ENCODE measurements at places on chromosomes 11 and 22. TPM values are rescaled to one million over a fixed set of nuclear protein-coding genes. Genes with fewer than 3 reads are reported as not detected.
A peak's percentile ranks its signal among the peaks of the same experiment; 100 is the strongest.

The LRRC74B gene
- total RNA-seq = not detected

The HEPHL1 gene
- total RNA-seq = not detected

The AIFM3 gene
- total RNA-seq = 0.52 TPM

The MSANTD4 gene
- 18.4 TPM for total RNA-seq

The FJX1 gene
- total RNA-seq = 1.2 TPM

The NFAM1 gene
- total RNA-seq = 2.0 TPM

The IGSF9B gene
- 34.5 TPM for total RNA-seq

The TRIM48 gene
- total RNA-seq = not detected

DNA sequence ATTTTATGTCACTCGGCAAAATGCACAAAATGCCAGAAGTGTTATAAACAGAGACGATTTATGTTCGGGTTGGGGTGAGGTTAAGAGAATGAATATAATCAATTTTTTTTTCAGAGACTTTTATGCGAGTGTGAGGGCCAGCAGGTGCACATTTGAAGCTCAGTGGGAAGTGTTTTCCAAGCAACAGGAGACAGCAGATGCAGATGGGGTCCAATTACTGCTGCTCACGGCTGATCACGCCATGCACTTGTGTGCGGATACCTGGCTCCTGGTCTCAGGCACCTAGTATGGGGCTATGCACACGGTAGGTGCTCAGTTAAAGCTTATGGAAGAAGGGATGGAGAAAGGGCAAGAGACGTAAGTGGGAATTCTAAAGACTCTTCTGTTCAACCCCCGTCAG, 249.1 kb downstream of the MIAT start:
- DNase-seq = no peak

DNA sequence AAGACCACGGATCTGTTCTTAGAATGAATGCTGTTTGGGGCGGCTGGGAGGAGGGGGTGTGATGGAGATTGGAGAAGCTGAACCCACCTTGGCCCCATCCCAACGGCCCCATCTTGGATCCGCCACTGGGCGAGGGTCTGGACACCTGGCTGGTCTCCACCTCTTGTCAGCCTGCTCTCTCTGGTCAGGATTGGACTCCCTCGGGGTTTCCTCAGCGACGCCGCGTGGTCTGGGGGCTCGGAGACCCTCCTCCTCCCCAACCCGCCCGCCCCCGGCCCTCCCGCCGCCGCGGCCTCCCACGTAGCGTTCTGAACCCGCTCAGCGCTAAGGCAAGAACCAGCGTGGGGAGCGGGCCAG, 4.3 kb upstream of the FLI1 start:
- DNase-seq = no peak

DNA sequence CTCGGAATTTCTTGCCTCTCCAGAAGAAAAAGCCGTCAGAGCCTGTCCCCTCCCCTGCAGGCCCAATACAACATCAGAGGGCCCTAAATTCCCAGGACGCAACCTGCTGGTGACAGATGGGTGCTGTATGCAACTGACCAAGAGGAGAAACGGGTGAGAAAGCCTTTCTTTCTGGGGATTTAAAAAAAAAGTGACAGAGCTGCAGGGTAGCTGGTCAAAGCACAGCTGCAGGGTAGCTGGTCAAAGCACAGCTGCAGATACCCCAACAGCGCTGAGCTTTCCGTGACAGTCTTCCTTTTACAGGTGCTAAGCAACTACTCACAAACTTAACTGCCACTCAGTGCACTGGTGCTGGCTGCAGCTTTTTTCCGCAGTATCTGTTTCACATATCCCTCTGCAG, 17.8 kb downstream of the AP1B1 start:
- no peak for DNase-seq

GRCh38 chr22:36461665-36462649, 19.5 kb downstream of the TXN2 start:
- DNase-seq = peak; percentile 48

DNA sequence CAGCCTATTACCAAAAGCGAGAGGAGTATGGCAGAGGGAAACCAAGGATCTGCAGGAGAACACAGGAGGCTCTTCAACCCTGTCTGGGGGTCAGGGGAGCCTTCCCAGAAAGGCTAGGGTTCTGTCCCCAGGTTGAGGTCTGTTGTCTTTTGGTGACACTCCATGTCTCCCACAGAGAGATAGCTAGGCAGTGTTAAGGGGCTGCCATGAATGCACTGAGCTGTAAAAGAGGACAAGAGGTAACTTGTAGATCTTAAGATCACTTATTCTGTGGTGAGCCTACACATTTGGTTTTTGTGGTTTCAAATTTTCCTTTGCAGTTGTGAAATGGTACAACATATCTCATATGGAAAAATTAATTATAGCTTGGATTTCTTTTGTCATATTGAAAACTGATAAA, 6.0 kb upstream of the ACER3 start:
- no peak for DNase-seq

- DNase-seq = no peak
These were observed 2.9 kb upstream of the RAB38 start for GRCh38 chr11:88178191-88178590.

GRCh38 chr11:10798330-10798928, 10.3 kb downstream of the EIF4G2 start:
- no peak for DNase-seq

GRCh38 chr11:10328314-10329098, 23.6 kb downstream of the ADM start:
- DNase-seq = no peak

DNA sequence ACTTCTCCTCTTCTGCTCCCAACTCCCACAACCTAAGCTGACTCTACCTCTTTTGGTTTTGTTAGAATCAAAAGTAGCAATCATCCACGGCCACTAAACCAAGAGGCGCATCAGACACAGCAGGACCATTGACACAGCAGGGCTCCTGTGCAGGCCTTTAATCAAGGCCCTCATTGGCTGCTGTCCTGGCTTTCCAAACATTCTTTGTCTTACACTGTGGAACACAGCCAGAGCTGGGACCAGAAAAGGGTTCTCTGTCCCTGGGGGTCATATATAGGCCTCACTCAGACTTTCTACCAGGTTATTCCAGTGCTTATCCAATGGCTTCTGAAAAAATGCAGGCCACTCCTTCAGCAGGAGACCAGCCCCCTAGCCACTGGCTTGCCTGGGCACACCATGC, 212.7 kb upstream of the NTM start:
- DNase-seq = no peak

- DNase-seq = no peak
These were observed 38.3 kb downstream of the CLPB start for GRCh38 chr11:72396041-72396440.

All from left ventricle myocardium superior (tissue), 1 donor.